ENCODE measurements at places on chromosomes 6 and 20. TPM values are rescaled to one million over a fixed set of nuclear protein-coding genes. Genes with fewer than 3 reads are reported as not detected.

GRCh38 chr6:116783852-116784251 lies 18.3 kb upstream of the FAM162B start:
- DNase-seq: peak; percentile 35

The RAET1L gene
- not detected for total RNA-seq

GRCh38 chr6:134477991-134478635 lies 160.2 kb upstream of the SGK1 start:
- DNase-seq: no peak

- DNase-seq: peak; percentile 98
Measured at GRCh38 chr20:51562332-51563173, 20.0 kb upstream of the NFATC2 start.

The PRPH2 gene
- total RNA-seq: 1.5 TPM

GRCh38 chr6:3460253-3460652 lies 3.4 kb upstream of the SLC22A23 start:
- DNase-seq: no peak

DNA sequence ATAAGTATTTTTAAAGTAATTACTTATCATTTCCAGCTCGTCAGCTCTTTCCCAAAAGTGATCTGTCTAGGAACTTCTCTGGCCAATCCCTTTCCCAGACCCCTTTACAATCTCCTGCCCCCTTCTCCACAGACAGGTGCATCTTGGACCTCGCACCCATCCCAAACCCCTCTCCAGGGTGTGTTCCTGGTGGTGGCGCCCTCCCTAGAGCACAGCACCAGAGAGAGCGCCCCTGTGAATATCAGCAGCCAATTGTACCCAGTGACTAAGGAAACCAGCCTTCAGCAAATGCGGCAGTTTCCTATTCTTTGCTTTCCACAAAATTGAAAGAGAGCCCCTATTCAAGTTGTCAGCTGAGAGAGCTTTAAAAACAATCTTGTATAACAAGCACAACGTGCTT lies 157.7 kb downstream of the RNASET2 start:
- DNase-seq: no peak

DNA sequence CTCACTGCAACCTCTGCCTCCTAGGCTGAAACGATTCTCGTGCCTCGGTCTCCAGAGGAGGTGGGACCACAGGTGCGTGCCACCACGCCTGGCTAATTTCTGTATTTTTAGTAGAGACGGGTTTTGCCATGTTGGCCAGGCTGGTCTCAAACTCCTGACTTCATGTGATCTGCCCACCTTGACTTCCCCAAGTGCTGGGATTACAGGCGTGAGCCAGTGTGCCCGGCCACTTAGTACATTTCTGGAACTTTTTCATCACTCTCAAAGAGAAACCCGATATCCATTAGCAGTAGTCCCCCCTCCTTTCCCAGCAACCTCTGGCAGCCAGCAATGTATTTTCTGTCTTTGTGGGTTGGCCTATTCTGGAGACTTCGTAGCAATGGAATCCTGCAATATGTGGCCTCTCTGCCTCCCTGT lies 109.8 kb downstream of the JARID2 start:
- DNase-seq: no peak

DNA sequence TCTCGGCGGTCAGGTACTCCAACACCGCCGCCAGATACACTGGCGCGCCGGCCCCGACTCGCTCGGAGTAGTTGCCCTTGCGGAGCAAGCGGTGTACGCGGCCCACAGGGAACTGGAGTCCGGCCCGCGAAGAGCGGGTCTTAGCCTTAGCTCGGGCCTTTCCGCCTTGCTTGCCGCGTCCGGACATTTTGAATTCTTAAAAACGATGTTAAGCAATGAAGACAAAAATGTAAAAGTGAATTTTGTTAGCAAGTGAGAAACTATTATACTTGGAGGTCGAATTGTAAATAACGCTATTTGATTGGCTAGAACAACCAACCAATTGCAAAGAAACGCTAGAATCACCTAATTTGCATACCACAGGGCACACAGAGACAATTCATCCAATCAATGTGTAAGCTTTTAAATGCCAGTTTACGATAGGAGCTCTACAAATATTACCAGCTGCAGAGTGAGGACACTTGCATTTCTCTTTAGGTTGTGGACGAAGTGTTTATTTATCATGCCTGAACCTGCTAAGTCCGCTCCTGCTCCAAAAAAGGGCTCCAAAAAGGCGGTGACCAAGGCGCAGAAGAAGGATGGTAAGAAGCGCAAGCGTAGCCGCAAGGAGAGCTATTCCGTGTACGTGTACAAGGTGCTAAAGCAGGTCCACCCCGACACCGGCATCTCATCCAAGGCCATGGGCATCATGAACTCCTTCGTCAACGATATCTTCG lies 112.0 kb downstream of the HFE start:
- DNase-seq: peak; percentile 97

DNA sequence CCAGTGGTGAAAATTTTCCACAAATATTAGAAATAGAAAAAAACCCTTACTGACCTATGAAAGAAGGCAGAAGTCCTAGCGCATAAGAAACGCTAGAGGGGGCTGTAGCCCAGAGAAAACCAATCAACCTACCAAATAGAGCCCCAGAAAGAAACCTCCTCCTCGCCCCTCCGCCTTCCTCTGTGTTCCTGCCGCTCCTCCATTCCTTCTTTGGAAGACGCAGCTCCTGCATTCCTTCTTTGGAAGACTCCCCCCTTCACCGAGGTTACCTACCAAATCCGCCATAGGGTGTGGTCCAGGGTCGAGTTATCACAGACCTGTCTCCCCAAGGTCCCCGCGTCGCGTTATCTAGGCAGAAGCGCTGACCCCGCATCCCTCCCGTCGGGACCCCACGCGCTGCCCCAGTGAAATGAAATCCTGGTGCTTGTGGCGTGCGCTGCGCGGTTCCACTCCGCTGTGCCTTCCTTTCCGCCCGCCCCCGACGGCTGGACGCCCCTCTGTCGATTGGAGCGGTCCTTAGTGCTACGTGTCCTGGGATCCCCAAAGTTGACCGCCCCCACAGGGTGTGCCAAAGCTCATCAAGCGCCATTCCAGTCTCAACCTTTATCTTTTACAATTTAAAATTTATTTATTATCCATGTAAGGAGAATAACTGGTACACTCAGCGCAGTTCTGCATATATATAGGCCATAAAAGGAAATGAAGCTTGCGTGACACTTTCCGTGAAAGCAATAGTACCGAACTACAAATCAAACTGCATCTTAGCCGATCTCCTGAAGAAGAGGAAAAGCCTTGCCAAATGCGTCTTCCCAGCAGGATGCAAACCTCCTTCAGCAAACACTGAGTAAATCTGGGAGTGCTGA lies 13.0 kb downstream of the RPP21 start:
- DNase-seq: peak; percentile 51

DNA sequence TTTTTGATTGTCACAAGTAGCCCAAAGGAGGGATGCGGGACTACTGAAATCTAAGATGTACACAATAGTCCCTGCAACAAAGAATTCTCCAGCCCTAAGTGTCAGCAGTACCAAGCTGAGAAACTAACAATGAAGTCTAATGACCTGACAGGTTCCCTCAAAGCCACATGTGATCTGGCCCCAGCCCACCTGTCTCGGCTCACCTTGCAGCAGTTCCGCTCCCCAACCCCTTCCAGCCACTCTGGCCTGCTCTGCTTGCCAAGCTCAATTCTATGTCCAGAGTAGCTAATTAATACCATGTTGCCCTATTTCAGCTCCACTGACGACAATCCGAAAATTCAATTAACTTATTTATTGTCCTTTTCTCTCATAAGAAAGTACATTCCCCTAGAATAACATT lies 72.1 kb downstream of the ZMYND8 start:
- DNase-seq: no peak

The CCND3 gene
- total RNA-seq: 72.4 TPM

DNA sequence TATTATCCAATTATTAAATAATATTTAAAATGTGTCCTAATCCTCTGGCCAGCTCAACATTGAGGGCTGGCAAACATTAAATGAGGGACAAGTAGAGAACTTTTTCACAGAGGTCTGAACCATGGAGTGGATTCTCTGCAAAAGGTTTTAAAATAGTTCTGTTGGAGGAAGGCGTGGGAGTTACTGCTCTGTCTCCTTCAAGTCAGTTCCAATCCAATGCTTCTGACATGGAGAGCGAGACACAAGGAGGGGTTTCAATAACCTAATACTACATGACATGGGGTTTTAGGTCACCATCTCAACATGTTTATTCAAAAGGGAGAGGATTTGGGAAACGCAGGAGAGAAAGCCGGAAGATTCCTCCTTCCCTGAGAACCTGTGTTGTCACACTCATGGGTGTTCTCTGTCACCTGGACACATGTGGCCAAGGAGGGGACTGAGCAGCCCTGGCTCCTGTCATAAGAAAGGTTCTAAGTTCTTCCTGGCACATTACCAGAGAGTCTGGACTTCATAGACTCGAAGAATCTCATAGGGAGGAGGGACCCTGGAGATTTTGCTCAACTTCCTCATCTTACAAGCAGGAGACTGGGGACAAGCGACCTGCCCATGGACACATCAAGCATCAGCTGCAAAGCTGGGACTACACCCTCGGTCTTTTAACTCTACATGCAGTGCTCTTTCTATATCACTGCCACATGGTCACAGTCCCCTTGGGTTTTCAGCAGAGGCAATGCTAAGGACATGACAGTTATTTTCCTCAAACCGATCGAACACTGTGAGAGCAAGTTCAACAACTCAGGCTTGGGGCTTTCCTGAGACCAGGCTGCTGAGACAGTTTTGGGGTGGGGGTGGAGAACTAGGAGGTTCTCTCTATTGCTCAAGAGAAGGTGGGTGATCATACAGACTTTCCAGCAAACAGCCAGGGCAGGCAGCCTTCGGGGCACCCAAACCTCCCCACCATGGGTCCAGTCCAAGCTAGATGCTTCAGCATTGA lies 38.6 kb downstream of the PRDM1 start:
- DNase-seq: no peak

DNA sequence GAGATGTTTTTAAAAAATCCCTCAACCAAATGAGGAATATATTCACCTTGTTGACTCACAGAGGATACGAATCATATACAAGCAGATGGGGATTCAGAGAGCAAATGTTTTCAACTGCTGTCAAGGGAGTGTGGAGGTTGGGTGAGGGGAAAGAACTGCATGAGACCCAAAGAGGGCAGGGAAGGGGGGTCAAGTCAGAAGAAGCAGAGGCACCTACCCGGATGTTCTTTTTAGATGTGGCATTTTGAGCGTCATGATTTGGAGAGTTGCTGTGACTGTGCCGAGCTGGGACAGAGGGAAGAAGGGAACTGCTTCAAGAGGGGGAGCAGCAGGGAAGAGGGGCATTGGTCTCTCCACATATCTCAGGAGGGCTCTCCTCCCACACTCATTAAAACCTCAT lies 191.3 kb upstream of the PROKR2 start:
- no peak for DNase-seq

GRCh38 chr6:149334201-149334600 lies 16.7 kb downstream of the TAB2 start:
- peak; percentile 66 for DNase-seq

- no peak for DNase-seq
Measured at GRCh38 chr20:4431446-4431845, 290.3 kb upstream of the PRND start.

- DNase-seq: no peak
Measured at GRCh38 chr6:144343701-144344428, 58.7 kb downstream of the UTRN start.

- DNase-seq: no peak
Measured at GRCh38 chr20:38267901-38268514, 7.5 kb upstream of the KIAA1755 start.

The ZSCAN23 gene
- total RNA-seq: 1.5 TPM

- peak; percentile 57 for DNase-seq
Measured at GRCh38 chr6:16236631-16237199, 1.7 kb upstream of the GMPR start.

DNA sequence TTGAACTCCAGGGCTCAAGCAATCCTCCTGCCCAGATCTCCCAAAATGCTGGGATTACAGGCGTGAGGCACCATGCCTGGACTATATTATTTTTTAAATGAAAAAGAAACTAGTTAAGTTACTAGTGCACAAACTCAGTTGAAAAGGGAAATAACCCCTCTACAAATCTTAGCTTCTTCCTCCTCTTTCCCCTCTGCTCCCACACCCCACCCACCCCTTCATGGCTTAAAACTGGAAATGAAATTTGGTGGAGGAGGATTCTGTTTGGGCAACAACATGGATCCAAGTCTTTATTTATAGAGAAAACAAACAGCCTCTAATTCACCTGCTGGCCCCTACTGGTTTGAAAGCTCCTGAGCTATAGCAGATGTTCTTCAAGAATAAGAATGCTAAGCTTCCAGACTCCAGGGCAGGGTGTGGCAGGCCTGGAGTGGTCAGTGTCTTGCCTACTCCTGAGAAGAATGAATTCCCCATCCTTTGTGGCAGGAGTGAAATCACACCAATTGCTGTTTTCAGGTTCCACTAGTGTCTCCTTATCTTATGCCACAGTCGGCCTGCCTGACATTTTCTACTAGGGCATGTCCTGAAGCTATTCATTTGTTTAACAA lies 73.5 kb downstream of the ZFP64 start:
- no peak for DNase-seq

GRCh38 chr6:17493286-17493685 lies 99.9 kb downstream of the CAP2 start:
- peak; percentile 56 for DNase-seq

GRCh38 chr6:37354526-37355384 lies 972 bp downstream of the RNF8 start:
- DNase-seq: no peak

DNA sequence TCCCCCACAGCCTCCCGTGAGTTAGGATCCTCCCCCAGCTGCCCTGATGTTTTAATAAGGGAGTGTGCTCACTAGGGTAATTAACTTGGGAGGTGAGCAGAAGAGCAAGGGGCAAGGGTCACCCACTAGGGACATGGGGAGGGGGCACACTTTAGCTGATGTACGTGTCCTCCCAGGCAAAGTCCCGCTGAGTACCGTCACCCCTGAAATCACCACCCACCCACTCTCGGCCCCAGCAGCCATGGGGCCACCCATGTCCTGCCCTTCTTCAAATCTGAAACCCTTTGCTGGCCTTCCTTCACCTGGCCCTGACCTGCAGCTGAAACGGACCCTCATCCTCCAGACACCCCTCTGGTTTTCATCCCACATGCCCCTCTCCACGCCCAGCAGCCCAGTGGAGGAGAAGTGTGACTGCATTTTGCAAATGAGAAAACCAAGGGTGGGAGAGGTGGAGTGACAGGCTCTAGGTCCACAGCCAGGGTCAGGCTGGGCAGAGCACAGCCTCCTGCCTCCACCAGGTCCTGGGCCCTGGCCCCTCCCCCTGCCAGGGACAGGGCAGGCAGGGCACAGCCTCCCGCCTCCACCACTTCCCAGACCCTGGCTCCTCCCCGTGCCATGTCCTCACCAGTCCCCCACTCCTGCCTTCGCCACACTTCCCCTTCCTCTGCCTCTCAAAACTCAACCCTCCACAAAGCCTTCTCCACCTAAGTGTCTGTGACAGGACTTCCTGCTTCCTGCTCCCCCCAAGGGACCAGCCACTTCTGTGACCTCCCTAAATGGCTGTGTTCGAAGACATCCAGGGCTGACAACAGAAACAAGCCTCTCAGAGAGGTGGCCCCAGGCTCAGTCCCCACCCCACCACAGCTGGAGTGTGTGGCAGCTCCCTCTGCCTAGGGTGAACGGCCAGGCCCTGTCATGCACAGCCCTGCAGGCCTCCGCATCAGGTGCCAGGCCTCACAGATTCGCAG lies 15.1 kb downstream of the ACSS1 start:
- DNase-seq: no peak

The BPIFA1 gene
- total RNA-seq: not detected

GRCh38 chr6:130147111-130147510 lies 75.6 kb downstream of the SAMD3 start:
- DNase-seq: no peak

Measured in HFFc6 (cell line).